Stimulated activated naive CD8-positive, alpha-beta T cell treated with anti-CD3 and anti-CD28 coated beads, Interleukin-15, Interleukin-2, amounts not matched to agents 100 U/mL and 50 U/mL, for 24 hours (primary cell): ENCODE measurements at places on chromosomes 16 and 17.

DNA sequence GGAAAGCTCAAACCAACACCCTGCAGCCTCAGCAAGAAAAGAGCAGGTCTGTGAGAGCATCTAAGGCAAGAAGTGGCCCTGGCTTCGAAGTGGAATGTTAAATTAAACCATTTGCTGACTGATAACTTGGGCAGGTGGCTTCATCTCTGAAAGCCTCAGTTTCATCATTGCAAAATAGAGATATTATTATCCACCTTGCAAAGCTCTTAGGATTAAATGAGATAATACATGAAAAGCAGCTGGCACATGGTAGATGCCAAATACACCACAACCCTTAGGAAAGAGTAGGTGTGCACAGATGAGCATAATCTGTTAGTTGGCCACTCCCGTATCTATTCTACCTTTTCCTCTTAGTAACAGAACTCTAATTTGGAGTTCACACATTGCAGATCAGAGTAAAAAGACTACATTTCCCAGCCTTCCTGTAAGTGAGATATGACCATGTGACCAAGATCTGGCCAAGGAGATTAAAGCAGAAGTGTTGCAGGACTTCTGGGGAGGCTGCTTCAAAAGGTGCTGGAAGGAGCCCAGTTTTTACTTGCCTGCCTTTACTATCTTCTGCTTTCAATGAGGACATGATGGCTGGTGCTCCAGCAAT is 288.7 kb downstream of the SOX9 start:
- DNase-seq: no peak

DNA sequence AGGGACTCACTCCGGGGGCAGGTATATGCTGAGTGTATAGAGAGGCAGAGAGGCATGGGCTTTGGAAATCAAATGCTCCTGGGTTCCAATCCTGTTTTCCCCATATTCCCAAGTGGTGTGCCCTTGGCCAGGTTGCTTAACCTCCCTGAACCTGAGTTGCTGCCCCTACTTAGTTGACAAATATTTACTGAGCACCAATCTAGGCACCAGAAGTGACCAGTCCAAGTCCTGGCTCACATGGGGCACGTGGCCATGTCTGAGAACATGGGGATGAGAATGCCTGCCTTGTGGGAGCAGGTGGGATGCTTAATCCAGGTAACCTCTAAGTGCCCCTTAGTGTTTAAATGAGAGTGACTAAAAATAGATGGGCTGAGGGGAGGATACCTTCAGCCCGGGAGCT is 4.2 kb downstream of the SOCS3 start:
- no peak for DNase-seq

- no peak for DNase-seq
Measured at GRCh38 chr17:78818932-78819331, 21.7 kb downstream of the USP36 start.

DNA sequence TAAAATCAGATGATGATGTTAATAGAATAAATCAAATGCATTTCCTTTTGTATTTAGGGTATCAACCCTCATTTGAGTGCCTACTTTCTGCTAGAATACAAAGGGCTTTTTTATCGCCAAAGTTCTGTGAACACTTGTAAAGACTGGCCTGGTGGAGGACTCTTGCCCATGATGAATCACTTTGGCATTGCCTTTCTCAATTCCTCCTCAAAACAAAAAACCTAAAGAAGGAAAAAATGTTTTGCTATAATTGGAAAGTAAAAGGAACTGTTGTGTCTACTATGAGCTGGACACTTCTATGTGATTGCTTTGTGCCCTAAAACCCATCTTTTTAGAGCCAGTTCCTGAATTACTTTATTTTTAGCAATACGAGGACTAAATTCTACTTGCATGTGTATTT is 13.0 kb upstream of the DHRS11 start:
- no peak for DNase-seq

- DNase-seq: no peak
Measured at GRCh38 chr17:21174186-21174585, 39.8 kb downstream of the TMEM11 start.

DNA sequence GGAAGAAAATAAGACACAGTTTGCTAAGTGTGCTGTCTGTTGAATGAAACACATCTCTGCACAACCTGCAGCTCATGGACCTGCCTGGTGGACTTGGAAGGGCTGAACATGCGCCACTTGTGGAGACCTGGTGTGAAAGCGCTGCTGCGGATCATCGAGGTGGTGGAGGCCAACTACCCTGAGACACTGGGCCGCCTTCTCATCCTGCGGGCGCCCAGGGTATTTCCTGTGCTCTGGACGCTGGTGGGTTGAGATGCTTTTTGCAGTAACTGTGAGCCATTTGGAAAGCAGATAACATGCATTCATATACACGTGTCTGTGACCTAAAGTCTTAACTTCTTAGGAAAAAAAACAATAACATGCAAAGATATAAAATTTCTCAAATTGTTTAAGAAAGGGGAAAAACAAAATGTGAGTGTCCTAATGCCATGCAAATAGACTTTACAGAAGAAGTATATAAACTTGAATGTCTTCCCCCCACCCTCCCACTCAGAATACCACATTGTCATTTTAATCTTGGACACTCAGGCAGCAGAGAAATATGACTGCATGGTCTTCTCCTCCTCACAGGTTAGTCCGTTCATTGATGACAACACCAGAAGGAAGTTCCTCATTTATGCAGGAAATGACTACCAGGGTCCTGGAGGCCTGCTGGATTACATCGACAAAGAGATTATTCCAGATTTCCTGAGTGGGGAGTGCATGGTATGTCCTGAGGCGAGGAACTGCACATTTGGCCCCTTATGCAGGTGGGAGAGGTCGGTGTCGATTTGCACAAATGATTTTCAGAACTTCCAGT is 65.6 kb downstream of the SEC14L1 start:
- no peak for DNase-seq

DNA sequence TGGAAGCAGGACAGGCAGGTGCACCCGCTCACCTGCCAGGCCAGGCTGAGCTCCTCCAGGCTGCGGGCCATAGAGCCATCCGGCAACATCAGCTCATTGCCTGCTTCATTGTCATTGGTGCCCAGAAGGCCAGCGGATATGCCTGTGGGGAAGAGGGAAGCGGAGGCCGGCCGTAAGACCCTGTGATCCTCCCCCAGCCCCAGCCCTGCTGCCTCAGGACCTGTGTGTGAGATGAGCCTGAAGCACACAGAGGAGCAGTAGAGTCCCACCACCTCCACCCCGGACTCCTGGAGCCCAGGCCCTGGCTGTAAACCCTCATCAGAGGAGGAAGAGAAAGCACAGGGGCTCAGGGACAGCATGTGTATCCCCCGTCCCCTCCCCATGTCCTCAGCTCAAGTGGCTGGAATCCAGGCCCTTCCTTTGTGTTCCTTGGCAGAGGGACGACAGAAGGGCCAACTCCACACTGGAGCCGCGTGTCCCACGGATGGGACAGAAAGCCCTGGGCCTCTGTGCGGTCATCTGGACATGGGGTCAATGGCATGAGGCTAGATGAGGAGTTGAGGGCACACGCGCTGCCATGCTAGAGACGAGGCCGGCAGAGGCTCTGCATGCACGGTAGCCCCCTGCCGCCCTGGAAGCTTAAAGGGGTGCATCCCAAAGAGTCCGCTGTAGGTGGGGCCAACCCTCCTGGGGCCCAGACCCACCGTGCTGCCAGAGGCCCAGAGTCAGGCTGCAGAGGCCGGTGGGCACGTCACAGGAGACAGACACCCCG is 39.1 kb downstream of the RMI2 start:
- DNase-seq: no peak

DNA sequence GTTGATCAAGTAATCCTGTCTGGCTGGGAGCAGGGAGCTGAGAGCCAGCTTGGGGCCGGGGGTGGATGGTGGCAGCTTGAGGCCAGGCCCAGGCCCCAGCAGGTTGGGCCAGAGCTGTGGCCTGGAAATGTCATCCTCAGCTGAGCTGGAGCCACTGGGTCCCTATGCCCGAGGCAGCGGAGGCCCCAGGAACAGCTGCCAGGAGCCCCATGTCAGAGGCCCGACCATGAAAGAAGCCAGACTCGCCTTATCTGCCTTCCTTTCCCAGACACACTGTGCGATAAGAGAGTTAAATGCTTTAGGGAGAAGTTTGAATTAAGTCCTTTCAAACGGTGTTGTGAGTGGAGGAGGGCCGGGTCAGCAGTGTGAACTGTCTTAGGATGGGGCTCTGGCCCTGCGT is 3.5 kb downstream of the SMTNL2 start:
- DNase-seq: no peak

DNA sequence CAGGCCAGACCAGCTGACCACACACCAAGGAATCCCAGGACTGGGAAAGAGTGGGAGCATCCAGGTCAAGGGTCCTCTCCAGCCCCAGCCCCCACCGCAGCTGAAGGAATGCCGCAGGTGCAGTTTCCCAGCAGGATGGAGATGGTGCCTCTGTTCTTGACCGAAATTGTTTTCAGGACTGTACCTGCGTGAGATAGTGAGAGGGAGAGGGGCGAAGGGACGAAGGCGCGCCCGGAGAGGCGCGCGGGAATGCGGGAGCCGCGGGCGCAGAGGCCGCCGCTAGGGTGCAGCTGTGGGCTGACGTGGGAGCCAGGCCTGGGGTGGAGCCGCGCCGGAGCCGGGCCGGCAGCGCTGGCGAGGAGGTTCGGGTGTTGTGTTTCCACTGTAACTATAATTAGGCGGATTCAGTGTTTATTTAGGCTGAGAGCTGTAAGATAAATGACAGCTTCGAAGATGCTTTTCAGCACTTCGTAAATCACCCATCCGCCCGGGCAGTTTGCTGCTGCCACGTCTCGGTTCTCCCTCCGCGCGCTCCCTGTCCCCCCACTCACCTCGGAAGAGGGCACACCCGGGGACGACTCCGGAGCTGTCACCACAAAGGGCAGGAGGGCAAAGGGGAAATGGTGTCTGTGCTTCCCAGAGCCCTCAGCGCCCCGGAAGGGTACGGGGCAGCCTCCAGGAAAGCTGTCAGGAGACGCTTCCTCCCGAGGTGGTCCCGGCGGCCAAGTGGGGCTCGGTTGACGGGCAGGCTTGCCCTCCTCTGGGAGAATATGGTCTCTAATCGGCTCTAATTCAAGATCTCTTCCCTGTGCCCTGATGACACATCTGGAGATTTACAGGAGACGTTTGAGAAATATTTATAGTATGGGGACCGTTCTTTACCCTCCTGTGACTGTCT is 38.2 kb downstream of the HOXB1 start:
- DNase-seq: peak; percentile 77

GRCh38 chr16:4991754-4992153 is 33.6 kb downstream of the SEC14L5 start:
- DNase-seq: no peak

DNA sequence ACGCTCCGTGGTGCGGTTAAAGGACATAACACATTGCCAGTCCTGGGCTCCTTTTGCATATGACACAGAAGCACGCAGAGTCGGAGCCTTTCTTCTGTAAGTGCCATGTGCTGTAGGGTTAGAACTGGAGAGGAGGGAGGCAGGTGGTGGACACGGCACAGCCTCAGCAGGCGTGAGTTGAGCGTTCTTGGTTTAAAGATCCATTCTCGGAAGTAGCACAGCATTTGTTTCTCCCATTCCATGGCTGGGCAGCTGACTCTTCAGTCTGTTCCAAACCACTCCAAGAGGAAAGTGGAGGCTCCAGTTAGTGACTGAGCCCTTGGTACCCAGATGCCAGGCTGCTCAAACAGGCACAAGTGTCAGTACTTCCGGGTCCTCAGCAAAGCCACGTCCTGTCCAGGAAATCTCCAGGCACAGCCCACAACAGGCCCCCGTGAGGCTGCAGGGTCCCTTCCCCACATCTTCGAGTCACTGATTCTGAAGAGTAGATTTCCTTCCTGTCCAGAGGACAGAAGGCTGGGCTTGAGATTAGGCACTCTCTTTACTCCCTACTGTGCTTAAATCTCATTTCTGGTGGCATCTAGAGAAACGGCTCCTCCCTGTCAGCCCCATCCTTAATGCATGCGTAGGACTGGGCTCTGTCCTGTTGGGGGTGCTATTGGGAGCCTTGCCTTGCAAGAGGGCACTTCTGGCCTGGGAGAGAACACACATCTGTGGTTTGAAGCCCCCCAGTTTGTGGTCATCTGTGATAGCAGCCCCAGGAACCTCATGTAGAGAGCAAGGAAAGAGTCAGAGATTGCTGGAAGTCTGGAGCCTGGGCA is 39.6 kb upstream of the NAT9 start:
- DNase-seq: no peak

GRCh38 chr17:47802341-47803022 is 19.1 kb downstream of the OSBPL7 start:
- DNase-seq: peak; percentile 67

DNA sequence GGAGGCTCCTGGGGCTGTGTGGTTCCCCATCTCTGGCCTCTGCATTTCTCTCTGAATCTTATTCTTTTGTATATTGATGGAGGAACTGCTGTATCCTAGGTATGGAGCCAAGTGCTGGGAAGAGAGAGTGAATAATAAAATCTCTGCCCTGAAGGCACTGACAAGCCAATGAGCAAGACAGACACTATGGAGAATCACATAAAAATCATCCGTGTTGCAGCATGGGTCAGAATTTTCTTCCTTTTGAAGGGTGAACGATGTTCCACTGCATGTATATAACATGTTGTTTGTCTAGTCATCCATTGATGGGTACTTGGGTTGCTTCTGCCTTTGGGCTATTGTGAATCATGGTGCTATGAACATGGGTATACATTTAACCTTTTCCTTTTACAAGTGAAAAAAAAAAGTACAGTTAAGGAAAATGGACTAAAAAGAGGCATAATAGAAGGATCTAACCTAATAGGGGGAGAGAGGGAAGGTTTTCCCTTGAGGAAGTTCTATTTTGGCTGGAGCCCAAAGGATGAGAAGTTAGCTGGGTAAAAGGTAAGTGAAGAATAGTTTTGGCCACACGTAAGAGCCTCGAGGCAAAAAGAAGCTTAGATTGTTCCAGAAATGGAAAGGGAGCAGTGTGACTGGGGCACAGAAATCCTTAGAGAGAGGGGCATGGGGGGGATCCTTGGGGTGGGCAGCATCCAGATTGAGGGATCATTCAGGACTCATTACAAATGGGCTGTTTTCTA is 32.3 kb upstream of the GNA13 start:
- no peak for DNase-seq

- DNase-seq: no peak
Measured at GRCh38 chr16:81790830-81791435, 11.8 kb downstream of the PLCG2 start.

DNA sequence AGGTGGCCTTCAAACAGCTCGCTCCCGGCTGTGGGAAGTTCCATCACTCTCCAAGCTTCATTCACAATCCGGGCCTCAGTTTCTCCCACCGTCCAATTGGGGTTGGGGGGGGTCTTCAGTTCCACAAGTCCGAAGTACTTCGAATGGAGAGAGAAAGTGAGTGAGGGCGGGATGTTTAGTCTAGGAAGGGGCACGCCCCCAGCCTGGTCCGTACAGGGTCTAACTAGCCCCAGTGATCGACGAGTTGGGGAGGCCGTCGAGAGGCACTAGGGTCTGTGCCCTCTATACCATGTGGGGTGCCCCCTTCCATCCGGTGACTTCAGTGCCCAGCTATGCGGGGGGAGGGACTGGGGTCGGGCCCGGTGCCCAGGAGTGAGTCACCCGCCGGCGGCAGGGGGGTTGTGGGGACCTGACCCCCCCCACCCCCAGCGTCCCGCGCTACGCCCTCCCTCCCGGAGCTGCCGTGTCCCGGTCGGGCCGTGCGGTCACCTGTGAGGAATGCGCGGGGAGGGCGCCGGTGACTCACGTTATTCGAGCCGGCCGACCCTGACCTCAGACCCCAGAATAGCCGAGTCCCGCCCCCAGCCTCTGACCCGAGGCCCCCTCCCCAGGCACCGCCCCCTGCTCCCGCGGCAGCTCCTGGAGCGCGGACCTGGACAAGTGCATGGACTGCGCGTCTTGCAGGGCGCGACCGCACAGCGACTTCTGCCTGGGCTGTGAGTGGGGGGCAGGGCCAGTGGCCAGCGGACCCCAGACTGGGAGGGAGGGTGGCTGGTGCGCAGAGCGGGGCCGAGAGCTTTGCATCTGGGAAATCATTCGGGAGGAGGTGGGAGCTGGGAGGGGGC is 658 bp downstream of the TNFRSF12A start:
- peak; percentile 65 for DNase-seq
